Activated CD4-positive, alpha-beta T cell treated with anti-CD3 and anti-CD28 coated beads, Interleukin-2, Interleukin-4, amounts not matched to agents 100 ng/mL and 50 ng/mL, durations not matched to agents 16 hours and 8 hours (primary cell): ENCODE measurements at places on chromosomes 16 and 17.

DNA sequence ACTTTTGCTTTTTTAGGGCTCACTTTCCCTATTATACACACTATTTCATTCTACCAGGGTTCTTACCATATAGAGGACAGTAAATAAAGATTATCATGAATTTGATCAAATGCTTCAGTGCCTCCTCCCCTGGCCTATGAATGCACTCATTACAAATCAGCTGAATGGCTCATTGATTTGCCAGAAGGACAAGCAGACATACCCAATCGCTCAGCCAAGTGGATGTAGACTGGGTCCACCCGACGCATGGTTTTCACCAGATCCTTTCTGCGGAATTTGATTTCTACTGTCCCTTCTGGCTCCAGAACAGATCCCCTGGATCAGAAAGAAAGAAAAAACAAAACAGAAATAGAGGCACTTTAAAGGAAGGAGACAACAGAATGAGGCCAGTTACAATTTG, 162.6 kb downstream of the AATF start:
- no peak for DNase-seq

- DNase-seq: no peak
These were observed 36.2 kb downstream of the PRMT7 start for GRCh38 chr16:68346892-68347480.

DNA sequence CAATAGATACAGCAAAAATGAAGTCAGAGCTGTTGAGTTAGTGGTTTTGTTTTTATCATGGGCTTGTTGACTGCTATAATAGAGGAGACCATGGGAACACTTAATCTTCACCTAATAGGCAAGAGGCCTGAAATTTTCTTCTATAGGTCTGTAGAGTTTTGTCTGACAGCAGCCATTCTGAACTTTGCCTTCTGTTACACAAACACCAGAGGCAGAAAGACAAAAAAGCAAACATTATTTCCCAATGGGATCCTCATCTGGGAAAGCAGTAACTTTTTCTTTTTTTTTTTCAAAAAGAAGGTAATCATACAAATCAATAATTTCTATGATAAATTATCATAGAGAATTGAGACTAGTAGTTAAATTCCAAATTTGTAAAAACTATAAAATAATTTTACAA, 494.1 kb downstream of the TOX3 start:
- no peak for DNase-seq

- DNase-seq: no peak
These were observed 115.2 kb upstream of the KIF2B start for GRCh38 chr17:53707566-53707965.

- no peak for DNase-seq
These were observed 2.0 kb upstream of the ABR start for GRCh38 chr17:1181753-1182137.

DNA sequence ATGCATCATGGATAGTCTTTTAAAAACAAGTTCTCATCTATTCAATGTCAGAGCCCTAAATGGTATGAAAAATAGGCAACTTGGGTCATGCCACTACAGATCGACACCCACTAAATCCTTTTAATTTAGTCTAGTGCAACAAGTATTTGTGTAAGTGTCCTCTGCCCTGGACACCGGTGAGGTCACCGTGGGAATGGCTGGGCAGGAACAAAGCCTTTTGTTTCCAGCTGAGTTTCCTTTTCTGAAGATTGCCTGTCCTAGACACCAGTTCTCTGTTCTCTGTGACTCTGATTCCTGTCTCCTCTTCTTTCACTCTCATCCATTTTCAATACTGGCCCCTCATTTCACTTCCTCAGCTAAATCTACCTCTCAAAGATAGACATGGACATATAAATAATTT, 446.5 kb downstream of the MAF start:
- DNase-seq: no peak

DNA sequence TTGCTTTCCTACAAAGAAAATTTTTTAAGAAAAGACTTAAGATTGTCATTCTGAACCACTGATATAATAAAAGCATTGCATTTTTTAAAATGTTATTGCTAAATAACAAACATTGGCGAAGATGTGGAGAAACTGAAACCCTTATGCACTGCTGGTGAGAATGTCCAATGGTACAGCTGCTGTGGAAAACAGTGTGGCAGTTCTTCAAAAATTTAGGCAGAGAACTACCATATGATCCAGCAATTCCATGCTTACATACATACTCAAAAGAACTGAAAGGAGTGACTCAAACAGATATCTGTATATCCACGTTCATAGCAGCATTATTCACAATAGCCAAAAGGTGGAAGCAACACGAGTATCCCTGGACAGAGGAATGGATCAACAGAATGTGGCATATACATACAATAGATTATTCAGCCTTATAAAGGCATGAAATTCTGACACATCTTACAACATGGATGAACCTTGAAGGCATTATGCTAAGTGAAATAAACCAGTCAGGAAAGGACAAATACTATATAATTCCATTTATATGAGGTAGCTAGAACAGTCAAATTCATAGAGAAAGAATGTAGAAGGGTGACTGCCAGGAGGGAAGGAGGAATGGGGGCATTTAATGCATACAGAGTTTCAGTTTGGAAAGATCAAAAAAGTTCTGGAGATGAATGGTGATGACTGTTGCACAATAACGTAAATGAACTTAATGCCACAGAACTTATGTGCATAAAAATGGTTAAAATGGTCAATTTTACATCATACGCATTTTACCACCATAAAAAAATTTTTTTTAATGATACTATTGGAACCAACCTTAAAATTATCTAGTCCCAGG, 92.1 kb downstream of the CACNG1 start:
- DNase-seq: no peak

GRCh38 chr17:37555386-37555785, 53.8 kb downstream of the SYNRG start:
- no peak for DNase-seq

- DNase-seq: no peak
These were observed 20.7 kb downstream of the SLC43A2 start for GRCh38 chr17:1607971-1608320.

DNA sequence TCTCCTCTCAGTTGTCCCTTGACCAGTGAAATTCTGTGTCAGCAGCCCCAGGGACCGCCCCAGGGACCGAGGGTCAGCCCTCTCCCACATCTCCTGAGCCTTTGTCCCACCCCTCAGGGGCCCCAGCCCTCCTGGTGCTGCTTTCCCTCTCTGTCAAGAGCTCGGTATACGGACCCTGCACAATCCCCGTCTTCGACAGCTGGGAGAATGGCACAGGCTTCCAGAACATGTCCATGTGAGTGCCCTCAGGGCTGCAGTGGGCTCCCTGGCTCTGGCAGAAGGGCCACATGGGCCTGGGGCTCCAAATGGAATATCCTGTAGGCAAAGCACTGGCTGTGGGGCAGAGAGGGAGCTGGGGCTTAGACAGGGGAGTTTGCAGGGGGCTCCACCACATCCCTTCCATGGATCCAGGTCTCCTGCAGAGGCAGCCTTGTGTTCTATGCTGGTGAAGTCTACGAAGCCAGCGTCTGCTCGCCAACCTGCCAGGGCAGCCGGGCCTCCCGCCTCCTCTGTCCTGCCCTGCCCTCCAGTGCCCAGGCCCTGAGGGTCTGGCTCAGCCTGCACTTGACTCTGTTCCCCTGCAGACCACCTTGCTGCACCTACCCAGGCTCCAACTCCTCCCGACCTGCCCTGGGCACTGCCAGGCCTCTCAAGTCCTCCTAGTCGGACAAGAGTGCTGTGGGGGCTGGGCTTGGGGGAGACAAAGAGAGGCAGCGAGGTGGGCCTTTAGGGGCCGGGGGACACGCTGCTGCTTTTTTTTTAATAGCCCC, 28.0 kb downstream of the ADGRG5 start:
- DNase-seq: no peak

DNA sequence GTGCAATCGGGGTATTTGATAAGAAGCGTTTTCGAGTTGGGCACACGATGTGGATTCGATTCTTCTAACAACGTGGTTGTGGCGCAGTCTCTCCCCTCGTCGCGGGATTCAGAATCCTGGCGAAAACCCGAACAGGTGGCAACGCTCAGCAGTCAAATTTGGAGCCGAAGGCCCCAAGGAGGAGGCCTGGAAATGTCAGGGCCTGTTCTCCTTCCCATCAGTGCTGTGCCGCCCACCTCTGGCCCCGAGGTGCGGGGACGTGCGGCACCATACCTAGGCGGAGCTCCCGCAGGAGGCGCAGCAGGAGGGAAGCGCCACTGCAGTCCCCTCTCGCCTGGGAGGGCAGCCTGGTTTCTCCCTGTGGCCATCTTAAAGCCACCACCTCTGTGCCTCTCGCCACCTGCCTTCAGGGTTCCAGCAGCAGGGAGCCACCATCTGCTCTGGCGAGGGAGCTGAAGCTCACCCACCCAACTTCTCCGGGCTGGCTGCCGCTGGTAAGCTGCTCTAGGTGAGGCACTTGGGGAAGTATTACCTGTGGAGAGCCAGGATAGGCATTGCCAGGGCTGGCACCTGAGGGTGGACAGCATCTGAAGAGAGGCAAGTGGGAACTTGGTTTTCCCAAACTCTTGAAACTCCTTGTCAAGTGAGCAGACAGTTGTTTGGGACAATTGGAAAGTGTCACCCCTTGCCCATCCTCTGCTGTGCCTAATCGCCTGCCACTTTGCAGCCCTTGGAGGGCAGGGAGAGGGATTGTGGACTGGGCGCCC, 2.6 kb upstream of the AATF start:
- DNase-seq: no peak

DNA sequence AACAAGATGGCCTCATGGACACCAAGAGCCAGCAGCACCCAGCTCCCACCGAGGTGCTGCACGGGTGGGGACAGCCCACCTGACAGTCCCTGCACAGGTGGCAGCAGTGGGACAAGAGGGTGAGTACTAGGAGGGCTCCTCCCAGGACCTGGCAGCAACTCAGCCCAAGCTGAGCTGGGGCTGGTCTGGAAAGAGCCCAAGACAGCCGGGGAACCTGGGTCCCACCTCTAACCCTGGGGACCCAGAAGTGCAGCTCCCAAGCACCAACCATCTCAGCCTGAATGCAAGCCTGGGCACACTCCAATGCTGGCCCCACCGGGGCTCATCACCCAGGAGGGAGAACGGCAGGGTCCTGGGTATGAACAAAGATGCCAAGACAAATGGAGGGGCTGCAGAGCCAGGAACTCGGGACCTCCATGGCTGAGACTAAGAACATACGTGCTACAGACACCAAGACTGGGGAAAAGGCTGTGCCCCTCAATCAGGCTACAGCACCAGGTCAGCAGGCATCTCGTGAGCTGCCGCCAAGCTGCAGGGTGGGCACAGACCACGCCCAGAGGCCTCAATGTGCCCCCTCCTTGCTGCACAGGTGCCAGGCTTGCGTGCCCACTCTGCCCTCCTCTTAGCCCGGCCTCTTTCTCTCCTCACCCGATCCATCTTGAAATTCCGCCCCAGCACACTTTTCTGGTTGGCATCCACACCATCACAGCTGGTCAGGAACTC, 37.5 kb upstream of the GSG1L start:
- no peak for DNase-seq
